ENCODE measurements at places on chromosomes 16 and 17. TPM values are rescaled to one million over a fixed set of nuclear protein-coding genes. Genes with fewer than 3 reads are reported as not detected.

- DNase-seq, result no peak
- H3K4me1 ChIP-seq, result no peaks in the 10 kb centered on the region
- no peak overlapping the region for H3K4me3 ChIP-seq
- H3K27ac ChIP-seq, result no peak overlapping the region
Measured at GRCh38 chr17:4490109-4490591, 8.5 kb upstream of the SPNS2 start.

Gene CCR7
- total RNA-seq, result 0.16 TPM

Gene FA2H
- 2.1 TPM for total RNA-seq

Gene SPN
- 0.08 TPM for total RNA-seq

GRCh38 chr17:69539781-69540319 is 125.4 kb downstream of the MAP2K6 start:
- H3K4me1 ChIP-seq, result peaks cover 12% of the 10 kb centered on the region
- H3K36me3 ChIP-seq, result no peaks in the 10 kb centered on the region
- peak overlapping the region; percentile 88 for H3K27ac ChIP-seq
- peak; percentile 62 for DNase-seq

GRCh38 chr17:50118076-50118827 is 11.7 kb downstream of the SAMD14 start:
- H3K36me3 ChIP-seq, result no peaks in the 10 kb centered on the region
- no peak for DNase-seq
- H3K4me1 ChIP-seq, result peaks cover 3% of the 10 kb centered on the region
- H3K27me3 ChIP-seq, result no peaks in the 10 kb centered on the region
- no peak overlapping the region for H3K4me3 ChIP-seq

Gene MYH1
- 0.12 TPM for total RNA-seq

Gene ACSM5
- total RNA-seq, result 5.5 TPM

Gene CHD9NB
- total RNA-seq, result 2.3 TPM
